RKO (cell line): ENCODE measurements at places on chromosomes 3 and 15.
A peak's percentile ranks its signal among the peaks of the same experiment; 100 is the strongest.

GRCh38 chr3:158709666-158710083 is 22.6 kb downstream of the RARRES1 start:
- no peak for DNase-seq

DNA sequence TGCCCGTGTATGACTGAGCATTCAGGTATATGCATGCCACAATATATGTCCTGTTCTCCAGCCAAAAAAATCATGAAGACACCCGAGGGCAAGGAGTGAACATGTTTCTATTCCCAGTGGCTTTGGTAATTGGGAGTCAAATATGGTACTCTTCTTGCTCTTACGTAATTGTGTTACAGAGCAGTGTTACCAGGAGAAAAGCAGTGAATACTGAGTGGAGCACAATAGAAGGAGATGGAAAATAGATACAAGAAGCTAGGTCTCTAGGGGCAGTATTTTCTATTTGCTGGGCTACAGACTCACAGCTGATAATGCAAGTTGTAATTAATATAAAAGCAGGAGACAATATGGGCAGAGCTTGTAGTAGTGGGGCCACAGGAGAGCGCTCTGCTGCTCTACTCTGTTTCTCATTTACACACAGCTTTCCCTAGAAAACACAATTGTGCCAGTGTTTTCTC is 13.2 kb downstream of the MEIS2 start:
- no peak for DNase-seq

GRCh38 chr3:41598402-41599126 is 363.3 kb downstream of the ULK4 start:
- no peak for DNase-seq

DNA sequence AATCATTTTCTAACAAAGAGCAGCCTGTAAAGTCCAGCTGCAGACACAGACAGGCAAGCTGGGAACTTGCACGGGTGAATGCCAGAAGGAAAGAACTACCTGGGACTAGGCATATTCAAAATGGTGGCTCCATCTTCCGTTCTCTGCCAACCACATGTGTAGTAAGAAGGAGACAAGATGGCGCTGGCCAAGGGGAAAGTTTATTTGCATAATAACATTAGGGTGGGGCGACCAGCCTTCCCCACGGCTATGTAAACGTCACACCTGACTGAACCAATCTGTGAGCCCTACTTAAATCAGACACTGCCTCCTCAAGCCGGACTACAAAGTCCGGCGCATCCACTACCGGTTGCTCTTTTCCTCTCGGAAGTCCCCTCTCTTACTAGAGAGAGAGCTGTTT is 130.8 kb downstream of the SNRK start:
- DNase-seq, result no peak

GRCh38 chr3:114083112-114083511 is 26.6 kb downstream of the QTRT2 start:
- DNase-seq, result no peak

- DNase-seq, result no peak
Observed at GRCh38 chr3:69063636-69064035, 11.5 kb upstream of the TMF1 start.

- DNase-seq, result no peak
Observed at GRCh38 chr15:67606742-67607141, 64.2 kb downstream of the MAP2K5 start.

DNA sequence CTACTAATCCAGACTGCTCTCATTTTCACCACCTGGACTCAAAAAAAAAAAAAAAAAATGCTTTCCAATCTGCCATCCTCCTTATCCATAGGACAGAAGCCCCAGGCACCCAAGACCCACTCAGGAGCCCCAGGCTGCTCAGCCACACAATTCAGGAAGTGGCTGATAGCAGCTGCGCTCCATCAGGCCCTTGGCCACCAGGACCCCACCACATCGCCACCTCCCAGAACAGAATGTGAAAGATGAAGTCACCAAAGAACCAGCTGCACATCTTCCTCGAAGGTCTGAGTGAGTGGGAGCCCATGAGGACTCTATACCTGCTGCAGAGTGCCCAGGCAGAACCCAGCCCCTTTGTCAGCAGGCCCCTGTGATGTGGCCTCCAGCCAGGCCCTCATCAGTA is 19.5 kb downstream of the POC1A start:
- DNase-seq, result no peak

- no peak for DNase-seq
Observed at GRCh38 chr3:55367384-55367783, 119.7 kb downstream of the WNT5A start.

DNA sequence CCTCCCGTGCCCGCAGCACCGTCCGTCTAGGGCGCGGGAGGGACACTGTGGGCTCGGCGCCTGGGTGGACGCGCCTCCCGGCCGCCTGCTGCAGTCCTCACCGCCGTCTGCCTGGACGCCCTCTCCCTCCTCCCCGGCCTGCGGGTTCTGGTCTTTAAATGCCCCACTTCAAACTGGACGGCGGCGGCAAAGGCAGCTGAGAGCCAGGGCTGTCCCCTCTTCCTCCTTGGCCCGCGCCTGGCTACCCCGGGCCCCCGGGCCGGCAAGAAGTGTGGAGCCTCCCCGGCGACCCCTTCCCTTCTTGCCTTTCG is 426 bp downstream of the CBLB start:
- DNase-seq, result peak; percentile 57

DNA sequence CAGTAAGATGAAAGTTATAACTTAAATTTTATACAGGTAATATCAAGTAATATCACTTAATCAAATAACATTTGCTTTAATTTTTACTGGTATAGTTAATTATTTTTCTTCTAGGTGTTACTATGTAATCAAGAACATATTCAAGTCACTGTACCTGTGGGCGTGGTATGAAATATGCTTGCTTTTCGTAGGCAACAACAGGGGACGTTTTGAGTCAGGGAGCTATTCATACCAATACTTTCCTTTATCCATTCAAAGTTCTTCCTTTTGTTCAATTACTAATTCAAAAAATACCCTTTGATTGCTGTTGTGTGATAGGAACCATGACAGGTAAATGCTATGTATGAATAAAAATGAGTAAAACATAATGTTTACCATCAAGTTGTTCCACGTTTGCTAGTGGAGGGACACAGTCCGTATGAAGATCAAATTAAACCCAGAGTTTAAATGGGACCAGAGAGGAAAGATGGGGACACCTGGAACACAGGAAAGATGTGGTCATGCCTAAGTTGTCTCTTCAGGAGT is 654.0 kb upstream of the KCNMB2 start:
- no peak for DNase-seq

DNA sequence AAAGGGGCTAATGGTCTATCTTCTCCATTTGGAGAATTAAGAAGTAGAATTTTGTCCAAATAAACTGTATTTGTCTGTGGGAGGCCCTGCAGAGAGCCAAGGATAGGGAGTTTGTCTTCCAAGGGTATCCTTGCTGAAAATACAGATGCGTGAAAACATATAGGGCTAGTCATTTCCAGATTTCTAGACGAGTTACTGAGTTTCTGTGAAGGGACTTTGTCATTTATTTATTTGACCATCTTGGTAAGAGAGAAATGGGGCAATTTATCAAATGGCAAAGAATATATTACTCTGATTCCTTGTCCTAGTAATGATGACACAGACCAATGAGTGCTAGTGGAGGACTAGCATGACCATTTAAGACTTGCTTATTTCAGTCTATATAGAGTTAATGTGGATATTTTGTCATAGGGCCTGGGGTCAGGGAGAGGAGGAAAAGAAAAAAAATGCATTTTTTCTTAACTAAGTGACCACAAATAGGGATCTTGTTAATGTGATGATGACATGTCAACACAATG is 376.6 kb upstream of the ONECUT1 start:
- no peak for DNase-seq

DNA sequence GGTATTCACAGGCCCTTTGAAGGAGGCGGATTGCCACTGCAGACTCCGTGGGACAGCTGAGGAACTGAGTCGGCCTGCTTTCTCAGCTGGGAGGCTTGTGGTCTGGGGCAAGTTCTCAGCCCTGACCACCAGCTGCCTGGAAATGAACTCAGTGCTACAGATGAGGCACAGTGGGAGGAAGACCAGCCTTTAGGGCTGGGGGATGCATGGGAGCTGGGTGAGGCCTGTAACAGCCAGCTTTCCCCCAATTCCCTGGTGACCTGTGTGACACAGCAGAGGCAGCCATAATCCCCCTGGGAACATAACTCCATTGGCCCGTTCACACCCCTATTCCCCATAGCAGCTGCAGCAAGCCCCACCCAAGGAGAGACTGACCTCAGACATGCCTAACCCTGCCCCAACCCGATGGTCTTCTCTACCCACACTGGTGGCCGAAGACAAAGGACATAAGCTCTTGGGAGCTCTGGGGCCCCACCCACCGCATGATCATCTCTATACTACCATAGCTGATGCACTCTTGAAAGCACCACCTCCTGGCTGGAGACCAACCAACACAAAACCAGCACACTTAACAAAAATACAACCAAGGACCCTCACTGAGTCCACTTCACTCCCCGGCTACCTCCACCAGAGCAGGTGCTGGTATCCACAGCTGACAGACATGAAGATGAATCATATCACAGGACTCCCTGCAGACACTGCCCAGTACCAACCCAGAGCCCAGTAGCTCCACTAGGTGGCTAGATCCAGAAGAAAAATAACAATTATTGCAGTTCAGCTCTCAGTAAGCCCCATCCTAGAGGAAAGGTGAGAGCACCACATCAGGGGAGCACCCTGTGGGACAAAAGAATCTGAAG is 24.9 kb downstream of the ZMAT3 start:
- DNase-seq, result no peak

DNA sequence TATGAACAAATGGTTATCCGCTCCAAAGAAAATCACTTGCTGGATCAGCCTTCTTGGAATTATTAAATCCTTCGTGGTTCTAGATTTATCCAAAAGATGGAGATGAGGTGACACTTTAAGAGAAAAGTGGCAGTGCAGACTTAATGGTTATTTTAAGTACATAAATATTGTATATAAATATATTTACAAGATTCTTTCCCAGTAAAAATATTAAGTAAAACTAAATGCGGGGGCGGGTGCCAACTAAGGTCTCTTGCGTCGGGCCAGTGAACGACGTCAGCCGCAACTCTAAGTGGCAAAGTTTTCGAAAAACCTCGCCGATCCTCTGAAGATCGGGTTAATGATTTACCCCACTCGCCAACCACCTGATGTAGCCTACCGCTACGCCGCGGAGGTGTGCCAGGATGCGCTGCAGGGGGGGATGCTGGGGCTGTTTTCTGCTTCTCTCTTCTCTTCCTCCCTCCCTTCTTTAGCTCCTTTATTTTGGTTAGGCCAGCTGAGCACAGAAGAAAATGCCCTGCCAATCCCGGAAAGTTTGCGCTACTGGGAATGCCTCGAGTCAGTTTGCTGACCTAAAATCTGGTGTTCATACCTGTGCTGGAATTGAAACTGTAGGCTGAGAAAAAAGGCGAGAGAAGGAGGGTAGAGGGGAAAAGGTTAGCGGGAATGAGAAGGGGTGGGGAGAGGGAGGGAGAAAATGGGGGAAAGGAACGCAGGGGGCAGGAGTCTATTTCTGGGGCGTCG is 7.6 kb upstream of the FOXB1 start:
- no peak for DNase-seq

- no peak for DNase-seq
Observed at GRCh38 chr3:118477768-118478167, 556.9 kb downstream of the IGSF11 start.

DNA sequence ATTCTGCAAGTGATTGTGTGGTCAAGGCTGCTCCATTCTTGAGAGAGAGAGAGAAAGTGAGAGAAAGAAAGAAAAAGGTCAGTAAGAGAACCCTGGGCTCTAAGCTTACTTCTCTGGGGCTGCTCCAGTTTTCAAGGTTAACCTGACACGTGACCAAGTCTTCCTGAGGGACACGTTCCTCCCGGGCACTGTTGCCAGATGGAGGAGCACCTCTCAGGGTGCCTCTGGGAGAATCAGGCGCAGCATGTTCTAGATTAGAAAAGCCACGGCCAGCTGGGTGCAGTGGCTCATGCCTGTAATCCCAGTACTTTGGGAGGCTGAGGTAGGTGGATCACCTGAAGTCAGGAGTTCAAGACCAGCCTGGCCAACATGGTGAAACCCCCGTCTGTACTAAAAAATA is 60.8 kb downstream of the ITGA11 start:
- DNase-seq, result no peak

DNA sequence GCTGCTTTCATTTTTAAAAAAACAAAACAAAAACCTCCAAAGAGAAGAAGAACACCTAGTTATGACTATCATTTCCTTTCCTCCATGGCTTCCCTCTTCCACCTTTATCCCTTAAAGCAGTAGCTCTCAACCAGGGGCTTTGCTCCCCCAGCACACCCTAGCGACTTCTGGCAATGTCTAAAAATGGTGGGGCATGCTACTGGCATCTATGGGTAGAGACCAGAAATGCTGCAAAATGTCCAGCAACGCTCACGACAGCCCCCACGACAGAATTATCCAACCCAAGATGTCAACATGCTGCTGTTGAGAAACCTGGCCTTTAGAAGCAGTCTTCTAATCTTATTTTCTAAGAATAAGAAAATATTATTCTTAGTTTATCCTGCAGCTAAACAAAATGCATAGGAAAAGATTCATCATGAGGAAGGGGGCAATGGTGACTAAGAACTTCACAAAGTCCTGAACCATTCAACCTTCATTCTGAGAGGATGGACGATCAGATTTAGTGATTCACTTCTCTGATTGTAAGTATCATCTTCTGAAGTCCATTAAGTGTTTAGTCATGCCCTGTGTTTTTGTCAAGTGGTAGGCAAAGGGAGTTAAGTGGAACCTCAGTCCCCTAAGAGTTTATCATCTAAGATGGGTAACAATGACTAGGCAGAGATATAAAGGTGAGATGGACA is 81.7 kb downstream of the CCNL1 start:
- DNase-seq, result no peak

GRCh38 chr3:48636149-48636655 is 941 bp upstream of the SLC26A6 start:
- DNase-seq, result no peak

DNA sequence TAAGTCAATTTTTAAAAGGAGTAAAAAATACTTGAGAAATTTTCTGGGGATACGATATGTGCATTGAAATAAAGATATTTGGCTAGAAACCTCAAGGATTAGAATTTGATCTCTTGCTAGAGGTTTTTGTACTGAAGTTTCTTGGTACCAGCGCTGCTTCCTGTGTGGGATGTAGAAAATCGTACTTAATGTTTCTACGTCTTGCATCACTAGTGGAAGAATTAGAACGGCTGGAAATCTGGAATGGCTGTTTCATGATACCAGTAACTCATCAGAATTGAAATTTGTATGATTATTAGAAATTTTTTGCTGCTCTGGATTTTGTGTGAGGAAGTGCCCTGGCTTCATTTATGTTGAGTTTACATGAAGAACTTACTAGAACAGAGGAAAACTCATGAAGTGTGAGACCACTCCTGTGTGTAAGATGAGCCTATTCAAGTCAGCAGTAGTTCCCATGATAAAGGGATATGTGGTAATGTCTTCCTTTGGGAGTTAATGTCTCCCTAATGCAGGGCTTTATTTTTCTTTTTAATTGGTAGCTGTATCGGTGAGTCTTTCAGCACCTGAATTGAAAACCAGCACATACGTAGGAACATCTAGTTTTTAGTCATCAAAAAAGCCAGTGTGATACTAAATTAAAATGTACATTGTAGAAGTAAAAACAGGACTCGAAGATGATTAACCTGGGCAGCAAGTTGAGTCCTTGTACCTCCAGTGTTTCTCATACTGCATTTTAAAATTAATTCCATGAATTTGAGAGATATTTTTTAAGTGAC is 3.2 kb downstream of the KBTBD8 start:
- DNase-seq, result no peak
